ENCODE measurements at places on chromosomes 1 and 21. TPM values are rescaled to one million over a fixed set of nuclear protein-coding genes. Genes with fewer than 3 reads are reported as not detected.

GRCh38 chr1:221164029-221164428 is 284.8 kb downstream of the HLX start:
- H3K27me3 ChIP-seq, result no peaks in the 10 kb centered on the region
- H3K27ac ChIP-seq, result no peak overlapping the region
- no peaks in the 10 kb centered on the region for H3K4me1 ChIP-seq

DNA sequence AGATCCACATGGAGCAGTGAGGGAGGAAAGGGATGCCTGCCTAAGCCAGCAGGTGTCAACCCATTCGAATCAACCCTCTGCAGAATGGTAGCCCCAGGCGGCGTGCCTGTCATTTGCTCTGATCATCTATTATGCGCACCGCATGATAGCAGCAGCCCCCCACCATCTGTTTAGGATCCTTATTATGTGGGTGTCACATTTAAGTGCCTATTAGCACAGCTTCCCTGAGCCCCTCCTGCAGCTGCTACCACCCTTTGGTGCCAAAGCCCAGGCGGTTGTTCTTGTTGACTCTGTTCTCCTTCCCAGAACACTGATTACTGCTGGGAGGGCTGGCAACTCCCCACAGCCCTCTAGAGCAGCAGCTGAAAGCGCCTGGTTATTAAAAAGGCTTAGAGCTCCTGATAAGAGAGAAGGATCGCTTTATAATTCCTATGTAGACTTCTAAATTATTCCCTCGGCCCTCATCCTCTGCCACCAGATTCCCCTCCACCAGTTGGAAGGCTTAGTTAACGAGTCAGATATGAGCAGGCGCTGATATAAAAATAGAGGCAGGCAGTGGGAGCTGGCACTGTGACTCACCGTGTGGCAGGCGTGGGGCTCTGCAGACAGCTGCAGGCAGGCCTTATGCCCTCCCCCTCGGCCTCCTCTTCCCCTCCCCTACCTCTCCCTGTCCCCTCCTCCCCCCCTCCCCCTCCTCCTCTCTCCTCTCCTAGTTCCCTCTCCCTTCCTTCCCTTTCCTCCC is 23.0 kb downstream of the ACTA1 start:
- H3K36me3 ChIP-seq, result no peaks in the 10 kb centered on the region
- H3K4me1 ChIP-seq, result peaks cover 58% of the 10 kb centered on the region
- H3K4me3 ChIP-seq, result peak overlapping the region; percentile 0
- DNase-seq, result peak; percentile 71

DNA sequence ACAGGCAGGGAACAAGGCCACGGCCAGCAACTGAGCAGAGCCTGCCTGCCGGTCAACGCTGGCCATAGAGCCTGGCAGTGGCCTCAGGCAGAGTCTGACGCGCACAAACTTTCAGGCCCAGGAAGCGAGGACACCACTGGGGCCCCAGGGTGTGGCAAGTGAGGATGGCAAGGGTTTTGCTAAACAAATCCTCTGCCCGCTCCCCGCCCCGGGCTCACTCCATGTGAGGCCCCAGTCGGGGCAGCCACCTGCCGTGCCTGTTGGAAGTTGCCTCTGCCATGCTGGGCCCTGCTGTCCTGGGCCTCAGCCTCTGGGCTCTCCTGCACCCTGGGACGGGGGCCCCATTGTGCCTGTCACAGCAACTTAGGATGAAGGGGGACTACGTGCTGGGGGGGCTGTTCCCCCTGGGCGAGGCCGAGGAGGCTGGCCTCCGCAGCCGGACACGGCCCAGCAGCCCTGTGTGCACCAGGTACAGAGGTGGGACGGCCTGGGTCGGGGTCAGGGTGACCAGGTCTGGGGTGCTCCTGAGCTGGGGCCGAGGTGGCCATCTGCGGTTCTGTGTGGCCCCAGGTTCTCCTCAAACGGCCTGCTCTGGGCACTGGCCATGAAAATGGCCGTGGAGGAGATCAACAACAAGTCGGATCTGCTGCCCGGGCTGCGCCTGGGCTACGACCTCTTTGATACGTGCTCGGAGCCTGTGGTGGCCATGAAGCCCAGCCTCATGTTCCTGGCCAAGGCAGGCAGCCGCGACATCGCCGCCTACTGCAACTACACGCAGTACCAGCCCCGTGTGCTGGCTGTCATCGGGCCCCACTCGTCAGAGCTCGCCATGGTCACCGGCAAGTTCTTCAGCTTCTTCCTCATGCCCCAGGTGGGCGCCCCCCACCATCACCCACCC is at the start of gene TAS1R3:
TSS of gene TAS1R3 (plus strand) at position 213 of the 898 bp plus-strand sequence. CDS start at position 279, 66 bp downstream.
- H3K27ac ChIP-seq, result no peak within 1 kb of the TSS
- no peak for DNase-seq
- no peak within 1 kb of the TSS for H3K4me3 ChIP-seq
- peaks cover 31% of the 10 kb centered on the region for H3K4me1 ChIP-seq

WDR64 gene
- not detected for total RNA-seq

GRCh38 chr1:59354709-59355337 is 57.9 kb downstream of the FGGY start:
- peaks cover 4% of the 10 kb centered on the region for H3K4me1 ChIP-seq
- no peaks in the 10 kb centered on the region for H3K27me3 ChIP-seq
- no peak for DNase-seq

DCDC2B gene
- total RNA-seq, result not detected

HRNR gene
- not detected for total RNA-seq

- DNase-seq, result no peak
- no peaks in the 10 kb centered on the region for H3K4me1 ChIP-seq
- H3K27me3 ChIP-seq, result no peaks in the 10 kb centered on the region
- peak overlapping the region; percentile 89 for H3K4me3 ChIP-seq
- H3K36me3 ChIP-seq, result peaks cover 2% of the 10 kb centered on the region
- H3K27ac ChIP-seq, result peak overlapping the region; percentile 97
Measured at GRCh38 chr21:44872323-44872648, 1.2 kb downstream of the PTTG1IP start.

DNA sequence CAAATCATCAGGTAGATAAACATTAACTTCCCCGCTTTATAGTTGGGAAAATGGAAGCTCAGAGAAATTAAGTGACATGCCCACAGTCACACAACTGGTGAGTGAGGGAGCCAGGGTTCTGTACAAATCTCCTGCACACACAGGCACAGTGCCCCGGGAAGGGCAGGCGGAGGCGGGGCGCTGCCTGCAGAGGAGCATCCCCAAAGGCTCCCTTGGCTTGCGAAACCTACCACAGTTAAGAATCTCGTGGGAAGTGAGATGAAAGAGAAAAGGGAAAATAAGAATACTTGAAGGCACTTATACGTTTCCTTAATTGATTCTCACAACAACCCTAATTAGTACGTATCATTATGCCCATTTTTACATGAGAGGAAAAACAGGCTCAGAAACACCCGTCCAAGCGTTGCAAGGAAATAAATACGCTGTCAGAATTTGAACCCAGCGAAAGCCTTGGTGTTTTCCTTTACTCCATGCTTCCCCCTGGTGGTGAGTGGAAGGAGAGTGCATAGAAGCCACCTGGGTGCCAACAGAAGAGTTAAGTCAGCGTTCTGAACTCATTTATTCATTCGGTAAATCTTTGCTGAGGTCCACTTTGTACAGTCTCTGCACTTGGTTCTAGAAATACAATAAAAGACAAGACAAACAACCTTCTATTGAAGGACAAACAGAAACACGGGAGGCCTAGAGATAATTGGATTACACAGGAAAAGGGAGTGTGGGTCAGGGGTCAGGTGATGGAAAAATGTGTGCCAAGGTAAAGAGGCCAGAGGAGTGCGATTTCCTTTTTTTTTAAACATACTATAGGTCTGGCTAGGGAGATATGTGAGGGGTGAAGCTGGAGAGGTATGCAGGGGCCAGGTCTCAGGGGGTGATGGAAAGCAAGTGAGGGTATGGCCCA is 28.4 kb downstream of the ACP6 start:
- DNase-seq, result no peak
- H3K27me3 ChIP-seq, result no peaks in the 10 kb centered on the region
- no peaks in the 10 kb centered on the region for H3K36me3 ChIP-seq
- no peak overlapping the region for H3K27ac ChIP-seq
- no peak overlapping the region for H3K4me3 ChIP-seq
- peaks cover 13% of the 10 kb centered on the region for H3K4me1 ChIP-seq

GRCh38 chr1:219039017-219039681 is 134.5 kb upstream of the LYPLAL1 start:
- no peak overlapping the region for H3K4me3 ChIP-seq
- H3K36me3 ChIP-seq, result no peaks in the 10 kb centered on the region
- DNase-seq, result no peak
- H3K4me1 ChIP-seq, result no peaks in the 10 kb centered on the region

- no peaks in the 10 kb centered on the region for H3K27me3 ChIP-seq
- no peak for DNase-seq
- no peak overlapping the region for H3K4me3 ChIP-seq
Measured at GRCh38 chr1:93394514-93394913, 48.8 kb downstream of the DR1 start.

- no peak for DNase-seq
- H3K27me3 ChIP-seq, result no peaks in the 10 kb centered on the region
- peak overlapping the region; percentile 95 for H3K27ac ChIP-seq
- H3K36me3 ChIP-seq, result no peaks in the 10 kb centered on the region
- no peaks in the 10 kb centered on the region for H3K4me1 ChIP-seq
Measured at GRCh38 chr1:1891349-1892078, 627 bp upstream of the GNB1 start.

MATN1 gene
- not detected for total RNA-seq

DNA sequence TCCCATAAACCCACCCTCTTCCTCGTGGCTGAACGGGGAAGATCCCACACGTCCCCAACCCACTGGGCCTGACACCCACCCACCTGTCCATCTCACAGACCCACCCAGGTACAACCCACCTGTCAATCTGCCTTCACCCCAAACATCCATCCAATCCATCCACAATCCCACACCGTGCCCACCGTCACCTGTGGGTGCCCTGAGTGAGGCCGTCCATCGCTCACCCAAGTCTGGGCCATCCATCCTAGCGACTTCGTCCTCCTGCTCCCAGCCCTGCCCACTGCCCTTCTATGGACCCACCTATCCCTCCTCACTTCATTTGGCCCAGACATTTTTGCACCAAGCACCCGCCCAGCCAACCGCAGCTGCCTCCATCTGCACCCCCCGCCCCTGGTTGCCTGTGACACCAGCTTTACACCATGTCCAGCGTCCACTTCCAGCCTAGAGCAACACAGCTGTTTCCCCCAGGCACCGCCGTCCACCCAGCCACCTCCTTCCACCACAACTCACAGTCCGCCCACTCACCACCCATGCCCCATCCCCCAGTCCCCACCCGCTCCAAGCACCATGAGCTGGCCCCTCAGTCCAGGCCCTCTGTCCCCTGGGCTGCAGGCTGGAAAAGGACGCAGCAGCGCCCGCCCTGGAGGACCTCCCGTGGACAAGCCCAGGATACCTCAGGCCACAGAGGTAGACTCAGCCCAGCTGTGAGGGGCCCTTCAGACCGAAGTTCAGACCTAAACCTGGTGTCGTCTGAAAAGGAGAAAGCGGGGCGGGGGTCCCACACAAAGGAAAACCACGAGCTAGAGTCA is 7.7 kb downstream of the TTLL10 start:
- H3K36me3 ChIP-seq, result no peaks in the 10 kb centered on the region
- H3K4me3 ChIP-seq, result no peak overlapping the region
- no peaks in the 10 kb centered on the region for H3K27me3 ChIP-seq
- H3K4me1 ChIP-seq, result no peaks in the 10 kb centered on the region
- no peak for DNase-seq

DNA sequence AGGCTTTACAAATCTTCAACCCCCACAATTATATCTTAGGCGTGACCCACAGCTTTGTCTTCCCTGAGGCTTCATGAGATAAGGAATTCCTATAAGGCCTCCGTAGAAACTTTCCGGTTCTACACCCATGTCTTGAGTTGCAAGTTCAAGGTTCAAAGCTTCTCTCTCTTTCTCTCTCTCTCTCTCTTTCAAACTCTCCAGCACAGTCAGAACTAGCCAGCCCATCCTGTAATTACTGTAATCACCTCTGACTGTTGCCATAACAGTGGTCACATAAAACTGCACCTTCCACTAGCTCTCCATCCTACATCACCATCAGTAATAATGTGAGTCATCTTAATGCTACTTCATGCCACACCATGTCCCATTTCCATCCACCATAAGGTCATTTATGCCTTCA is 90.0 kb upstream of the NFASC start:
- no peaks in the 10 kb centered on the region for H3K4me1 ChIP-seq
- H3K27ac ChIP-seq, result no peak overlapping the region
- no peaks in the 10 kb centered on the region for H3K36me3 ChIP-seq
- no peak overlapping the region for H3K4me3 ChIP-seq
- no peaks in the 10 kb centered on the region for H3K27me3 ChIP-seq

- no peak for DNase-seq
- no peak overlapping the region for H3K4me3 ChIP-seq
- no peaks in the 10 kb centered on the region for H3K36me3 ChIP-seq
- no peak overlapping the region for H3K27ac ChIP-seq
- H3K27me3 ChIP-seq, result no peaks in the 10 kb centered on the region
Measured at GRCh38 chr1:117802531-117803257, 126.7 kb downstream of the GDAP2 start.

- H3K27me3 ChIP-seq, result no peaks in the 10 kb centered on the region
- H3K36me3 ChIP-seq, result no peaks in the 10 kb centered on the region
- peak; percentile 73 for DNase-seq
- no peaks in the 10 kb centered on the region for H3K4me1 ChIP-seq
- no peak overlapping the region for H3K4me3 ChIP-seq
- no peak overlapping the region for H3K27ac ChIP-seq
Measured at GRCh38 chr1:196393742-196394141, 214.5 kb downstream of the KCNT2 start.

GRCh38 chr21:41856572-41856971 is 22.6 kb downstream of the PRDM15 start:
- H3K36me3 ChIP-seq, result peaks cover 23% of the 10 kb centered on the region
- H3K4me1 ChIP-seq, result no peaks in the 10 kb centered on the region
- no peak overlapping the region for H3K27ac ChIP-seq
- DNase-seq, result no peak
- no peaks in the 10 kb centered on the region for H3K27me3 ChIP-seq

Measured in right atrium auricular region (tissue), 2 donors.